ENCODE measurements at places on chromosomes 7 and 10.

- DNase-seq: no peak
Measured at GRCh38 chr10:96453856-96454583, 59.7 kb downstream of the TLL2 start.

GRCh38 chr10:48192881-48193450, 81.5 kb downstream of the FRMPD2 start:
- DNase-seq: no peak

- no peak for DNase-seq
Measured at GRCh38 chr10:118633786-118634185, 38.3 kb upstream of the PRLHR start.

DNA sequence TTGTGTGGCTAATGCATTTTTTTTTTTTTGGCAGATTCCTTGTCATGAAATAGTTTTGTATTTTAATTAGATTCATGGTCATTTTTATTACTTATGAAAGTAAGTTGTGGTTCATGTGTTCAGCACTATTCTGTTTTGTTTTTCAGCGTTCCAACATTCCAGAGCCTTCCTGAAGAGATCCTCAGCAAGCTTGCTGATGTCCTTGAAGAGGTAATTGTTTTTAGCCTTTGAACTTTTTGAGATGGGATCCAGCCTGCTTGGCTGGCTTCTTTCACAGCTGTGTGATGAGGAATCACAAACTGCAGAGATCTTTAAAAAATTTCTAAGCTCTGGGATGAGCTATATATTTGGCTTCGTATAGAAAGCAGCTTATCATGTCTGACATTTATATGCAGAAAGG, 208.0 kb upstream of the CSTF2T start:
- no peak for DNase-seq

DNA sequence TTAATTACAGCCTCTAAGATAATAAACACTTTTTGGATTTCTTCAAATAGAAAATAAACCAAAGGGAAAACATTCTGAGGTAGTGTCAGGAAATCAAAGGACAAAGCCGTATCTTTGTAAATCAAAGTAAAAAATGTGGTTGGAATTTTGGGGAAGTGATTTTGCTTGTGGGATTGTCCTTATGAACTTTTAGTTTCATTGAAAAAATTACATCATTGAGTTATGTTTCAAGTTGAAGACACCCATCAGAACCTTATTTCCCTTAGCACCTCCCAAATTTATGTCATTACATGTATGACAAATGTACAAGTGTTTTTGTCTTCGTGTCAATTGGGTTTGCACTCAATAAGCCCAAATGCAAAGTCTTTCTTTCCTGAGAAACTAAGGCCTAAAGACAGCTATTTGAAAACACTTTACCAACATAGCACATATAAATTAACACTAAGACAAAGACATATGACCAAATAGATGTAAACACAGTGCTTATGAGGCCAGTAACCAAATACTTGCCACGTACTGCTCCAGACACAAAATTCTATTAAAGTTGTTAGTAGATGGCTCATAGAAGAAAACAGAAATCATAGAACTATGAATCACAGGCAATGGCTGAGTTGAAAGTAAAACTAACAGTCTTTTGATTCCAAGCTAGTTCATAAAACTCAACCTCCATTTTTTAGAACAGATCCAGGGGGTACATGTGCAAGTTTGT, 26.9 kb upstream of the LAMB4 start:
- DNase-seq: no peak

DNA sequence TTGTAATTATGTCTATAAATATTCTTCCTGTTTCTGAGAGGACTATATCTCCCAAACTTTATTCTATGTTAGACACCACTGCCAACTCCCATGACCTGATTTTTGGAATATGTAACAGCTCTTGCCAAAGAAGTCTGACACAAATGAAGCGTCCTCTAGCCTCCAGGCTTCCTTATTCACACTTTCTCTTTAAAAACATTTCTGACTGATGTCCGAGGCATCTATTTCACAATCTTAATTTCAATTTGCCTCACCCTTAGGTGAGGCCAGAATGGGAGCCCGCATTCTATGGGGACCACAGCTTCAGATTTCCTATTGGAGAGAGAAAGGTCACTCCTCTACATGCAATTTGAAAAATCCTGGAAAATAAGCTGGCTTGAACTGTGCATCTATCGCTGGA, 873.2 kb downstream of the GATA3 start:
- peak; percentile 73 for DNase-seq

DNA sequence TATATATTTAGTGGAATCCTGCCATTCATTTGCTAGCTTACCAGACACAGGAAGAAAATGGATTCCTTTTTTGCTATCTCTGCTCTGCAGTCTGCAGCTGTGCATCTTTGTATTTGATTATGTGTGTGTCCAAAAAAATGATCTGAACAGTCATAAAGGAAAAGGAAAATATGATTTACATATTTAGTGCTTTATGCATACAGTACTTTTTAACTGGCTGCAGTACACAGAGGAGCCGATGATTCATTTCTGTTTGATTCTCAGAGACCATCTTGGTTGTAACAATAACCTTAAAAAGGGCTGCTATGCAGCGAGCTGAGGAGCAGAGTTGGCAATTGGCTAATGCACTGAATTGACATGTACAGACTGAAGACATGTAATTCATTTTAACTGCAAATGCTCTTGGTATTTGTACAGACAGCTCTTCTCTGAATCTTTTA, 151.3 kb upstream of the FZD1 start:
- peak; percentile 50 for DNase-seq

GRCh38 chr7:119664601-119665000, 608.4 kb upstream of the KCND2 start:
- peak; percentile 76 for DNase-seq

DNA sequence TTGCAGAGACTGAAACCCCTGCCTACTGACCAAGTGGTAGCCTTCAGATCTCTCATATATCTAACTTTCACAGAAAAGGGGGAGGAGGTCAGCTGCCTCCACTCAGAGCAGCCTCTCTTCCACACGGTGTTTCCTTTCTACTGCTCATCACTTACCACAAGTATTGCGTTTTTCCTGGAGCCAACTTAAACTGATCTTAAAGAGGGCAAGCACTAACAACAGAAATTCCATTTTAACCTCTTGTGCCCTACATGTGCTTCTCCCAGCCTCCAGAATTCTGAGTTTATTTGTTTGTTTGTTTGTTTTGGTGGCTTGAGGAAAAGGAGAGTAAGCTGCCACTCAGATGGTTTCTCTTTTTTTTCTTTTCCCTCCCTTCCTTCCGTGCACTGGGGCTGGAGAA, 19.1 kb downstream of the SKIDA1 start:
- DNase-seq: no peak

DNA sequence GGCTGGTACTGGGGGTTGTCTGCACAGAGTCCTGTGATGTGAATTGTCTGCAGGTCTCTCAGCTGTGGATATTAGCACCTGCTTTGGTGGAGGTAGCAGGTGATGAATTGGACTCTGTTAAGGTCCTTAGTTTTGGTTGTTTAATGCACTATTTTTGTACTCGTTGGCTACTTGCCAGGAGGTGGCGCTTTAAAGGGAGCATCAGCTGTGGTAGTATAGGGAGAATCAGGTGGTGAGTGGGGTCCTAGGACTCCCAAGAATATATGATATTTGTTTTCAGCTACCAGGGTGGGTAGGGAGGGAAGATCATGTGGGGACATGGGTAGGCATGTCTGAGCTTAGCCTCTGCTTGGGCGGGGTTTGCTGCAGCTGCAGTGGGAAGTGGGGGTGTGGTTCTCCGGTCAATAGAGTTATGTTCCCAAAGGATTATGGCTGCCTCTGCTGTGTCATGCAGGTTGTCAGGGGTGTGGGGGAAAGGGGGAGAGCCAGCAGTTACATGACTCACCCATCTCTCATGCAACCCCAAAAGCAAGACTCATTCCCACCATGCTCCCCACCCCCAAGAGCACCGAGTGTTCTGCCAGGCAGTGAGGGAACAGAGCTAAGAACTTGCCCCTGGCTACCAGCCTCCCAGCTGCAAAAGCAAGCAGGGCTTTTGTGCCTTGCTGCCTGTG, 53.7 kb upstream of the ZNF273 start:
- peak; percentile 84 for DNase-seq

- DNase-seq: no peak
Measured at GRCh38 chr10:3393958-3394357, 221.4 kb upstream of the PITRM1 start.

GRCh38 chr7:132653366-132653930, 77.2 kb upstream of the PLXNA4 start:
- no peak for DNase-seq

- no peak for DNase-seq
Measured at GRCh38 chr10:49362596-49363260, 33.2 kb downstream of the DRGX start.

- DNase-seq: peak; percentile 55
Measured at GRCh38 chr7:56026538-56026937, 24.7 kb downstream of the PSPH start.

- DNase-seq: peak; percentile 76
Measured at GRCh38 chr10:80413271-80413996, 5.1 kb downstream of the PRXL2A start.

GRCh38 chr7:102004848-102005247, 187.4 kb downstream of the CUX1 start:
- no peak for DNase-seq

- peak; percentile 15 for DNase-seq
Measured at GRCh38 chr7:105611856-105612775, 30.8 kb upstream of the EFCAB10 start.

DNA sequence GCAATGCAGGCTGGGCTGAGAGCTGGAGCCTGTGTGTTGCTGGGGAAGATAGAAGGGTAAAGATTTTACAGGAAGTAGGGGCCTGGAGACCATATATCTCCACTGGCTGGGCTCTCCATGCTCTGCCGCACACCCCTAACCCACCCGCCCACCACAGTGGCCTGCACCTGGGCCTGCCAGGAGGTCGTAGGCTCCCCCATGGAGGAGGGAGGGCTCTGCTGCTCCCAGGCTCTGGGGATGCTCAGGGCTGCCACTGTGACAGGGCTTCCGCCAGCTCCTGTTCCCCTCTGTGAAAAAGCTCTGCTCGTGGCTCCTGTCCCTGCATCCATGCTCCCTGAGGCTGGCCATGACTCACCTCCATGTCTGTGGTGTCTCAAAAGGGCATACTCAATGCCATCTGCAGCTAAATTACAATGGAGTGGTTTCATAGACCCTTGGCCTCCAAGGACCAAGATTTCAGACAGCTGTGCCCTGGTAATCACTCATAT, 106.0 kb downstream of the CXCL12 start:
- no peak for DNase-seq

GRCh38 chr7:28008171-28008570, 172.4 kb downstream of the JAZF1 start:
- DNase-seq: no peak

DNA sequence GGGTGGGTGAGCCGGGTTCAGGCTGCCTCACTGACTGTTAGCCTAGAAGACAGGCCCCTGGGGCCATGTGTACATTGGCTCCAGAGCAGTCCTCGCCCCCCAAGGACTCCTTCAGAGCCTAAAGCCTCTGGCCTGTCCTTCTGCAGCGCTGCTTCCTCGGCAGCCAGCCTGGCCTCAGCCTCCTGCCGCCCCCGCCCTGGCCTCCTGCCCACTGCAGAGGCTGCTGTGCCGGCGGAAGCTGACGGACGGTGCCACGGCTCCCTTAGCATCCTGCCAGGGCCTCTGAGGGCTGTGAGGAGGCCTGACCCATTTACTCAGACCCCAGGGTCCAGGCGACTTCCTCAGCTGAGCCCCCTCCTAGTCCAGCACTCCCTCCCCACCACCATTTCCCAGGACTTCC, 4.9 kb downstream of the SRRM3 start:
- no peak for DNase-seq

- no peak for DNase-seq
Measured at GRCh38 chr10:110547139-110547761, 20.2 kb upstream of the SMC3 start.

- DNase-seq: no peak
Measured at GRCh38 chr7:105682341-105683060, 101.2 kb upstream of the EFCAB10 start.

GRCh38 chr7:36070230-36070629, 82.8 kb upstream of the EEPD1 start:
- DNase-seq: no peak
